Mesothelial cell of epicardium (in vitro differentiated cells): ENCODE measurements at places on chromosomes 3 and 15.

DNA sequence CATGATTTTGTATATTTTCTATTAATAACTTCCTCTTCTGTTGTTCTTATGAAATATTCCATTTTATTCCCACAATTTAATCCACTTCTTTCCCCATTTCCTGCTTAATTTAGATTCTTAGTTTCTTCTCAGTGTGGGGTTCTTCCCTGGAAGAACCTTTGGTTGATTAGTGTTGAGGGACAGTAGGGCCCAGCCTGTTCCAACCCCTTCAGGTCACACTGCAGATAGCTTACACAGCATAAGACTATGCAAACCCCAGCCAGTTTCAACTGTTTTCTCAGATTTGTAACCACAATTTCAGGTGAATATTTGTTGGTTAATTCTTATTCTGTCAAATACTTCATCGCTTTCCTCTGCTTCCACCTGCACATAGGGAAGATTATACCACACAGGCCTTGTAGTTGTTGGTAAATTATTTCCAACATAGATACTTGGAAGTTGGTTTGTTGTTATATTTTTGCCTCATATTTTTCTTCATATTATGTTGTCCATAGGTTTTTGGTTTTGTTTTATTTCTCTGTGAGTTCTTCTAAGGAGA is 34.7 kb downstream of the AADACL2 start:
- no peak for DNase-seq
- no peak overlapping the region for H3K27ac ChIP-seq
- no peaks in the 10 kb centered on the region for H3K27me3 ChIP-seq
- no peaks in the 10 kb centered on the region for H3K36me3 ChIP-seq
- no peak overlapping the region for H3K4me3 ChIP-seq
- peaks cover 10% of the 10 kb centered on the region for H3K4me1 ChIP-seq

- H3K27ac ChIP-seq: no peak overlapping the region
- no peak for DNase-seq
- no peaks in the 10 kb centered on the region for H3K36me3 ChIP-seq
Measured at GRCh38 chr15:85620690-85621049, 174.1 kb downstream of the KLHL25 start.

DNA sequence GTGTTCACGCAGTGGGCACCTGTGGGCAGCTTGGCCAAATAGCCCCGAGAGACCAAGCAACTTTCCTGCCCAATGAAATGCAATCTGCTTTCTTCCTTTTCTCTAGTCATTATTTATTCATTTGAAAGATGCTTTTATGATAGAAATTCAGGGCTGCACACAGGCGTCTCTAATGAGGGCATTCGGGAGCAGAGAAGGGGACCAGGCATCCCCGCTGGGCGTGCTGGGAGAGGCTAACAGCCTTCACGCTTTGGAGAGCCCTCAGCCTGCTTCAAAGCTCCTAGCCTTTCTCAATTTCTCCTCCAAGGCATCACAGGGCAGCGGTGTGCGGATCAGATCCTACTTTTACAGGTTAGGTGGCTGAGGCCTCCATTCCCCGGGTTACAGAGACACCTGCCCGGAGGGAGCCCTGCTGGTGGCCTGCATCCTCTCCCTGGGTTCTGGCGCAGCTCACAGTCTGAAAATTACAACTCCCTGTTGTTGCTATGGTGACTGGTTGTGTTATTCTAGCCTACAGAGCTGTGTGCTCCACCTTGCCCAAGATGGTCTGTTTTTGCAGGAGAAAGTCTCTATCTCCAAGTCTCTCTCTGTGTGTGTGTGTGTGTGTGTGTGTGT is 21.8 kb upstream of the KLF13 start:
- H3K4me1 ChIP-seq: peaks cover 5% of the 10 kb centered on the region
- no peaks in the 10 kb centered on the region for H3K36me3 ChIP-seq
- DNase-seq: no peak
- H3K27me3 ChIP-seq: peaks cover 54% of the 10 kb centered on the region
- no peak overlapping the region for H3K4me3 ChIP-seq

DNA sequence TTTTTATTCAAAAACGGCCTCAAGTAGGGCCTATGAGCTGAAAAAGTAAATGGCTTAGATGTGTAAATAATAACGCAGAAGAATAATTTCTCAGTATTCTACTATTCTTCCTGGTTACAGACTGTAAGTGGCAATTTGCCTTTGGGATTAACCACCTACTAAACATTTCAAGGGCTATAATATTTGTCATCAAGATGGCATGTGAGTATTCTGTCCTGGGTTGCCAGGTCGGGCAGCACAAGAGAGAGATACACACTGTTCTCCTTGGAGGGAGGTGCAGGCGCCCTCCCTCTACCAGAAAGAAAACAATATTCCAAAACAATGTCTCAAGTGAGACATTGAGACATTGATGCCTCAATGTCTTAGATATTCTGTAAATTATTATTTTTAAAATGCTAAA is 278.4 kb downstream of the OCA2 start:
- no peak overlapping the region for H3K4me3 ChIP-seq
- H3K27ac ChIP-seq: no peak overlapping the region
- H3K36me3 ChIP-seq: no peaks in the 10 kb centered on the region
- no peak for DNase-seq
- H3K27me3 ChIP-seq: peaks cover 6% of the 10 kb centered on the region

DNA sequence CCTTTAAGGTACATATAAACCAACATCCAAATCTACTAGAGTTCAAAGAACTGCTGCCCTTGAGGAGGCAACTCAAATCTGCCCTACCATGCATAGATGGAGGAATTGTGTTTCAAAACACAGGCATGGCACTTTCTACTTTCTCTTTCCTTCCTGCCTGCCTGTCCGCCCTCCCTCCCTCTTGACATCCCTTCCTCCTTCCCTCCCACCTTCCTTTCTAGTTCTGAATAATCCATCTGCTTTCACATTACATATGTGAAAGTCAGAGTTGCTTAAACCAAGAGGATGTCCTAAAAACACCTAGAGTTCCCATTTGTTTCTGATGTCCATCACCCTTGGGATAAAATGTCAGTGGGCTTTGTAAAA is 537.6 kb downstream of the FOXP1 start:
- no peak overlapping the region for H3K27ac ChIP-seq
- DNase-seq: no peak
- H3K4me3 ChIP-seq: no peak overlapping the region

DNA sequence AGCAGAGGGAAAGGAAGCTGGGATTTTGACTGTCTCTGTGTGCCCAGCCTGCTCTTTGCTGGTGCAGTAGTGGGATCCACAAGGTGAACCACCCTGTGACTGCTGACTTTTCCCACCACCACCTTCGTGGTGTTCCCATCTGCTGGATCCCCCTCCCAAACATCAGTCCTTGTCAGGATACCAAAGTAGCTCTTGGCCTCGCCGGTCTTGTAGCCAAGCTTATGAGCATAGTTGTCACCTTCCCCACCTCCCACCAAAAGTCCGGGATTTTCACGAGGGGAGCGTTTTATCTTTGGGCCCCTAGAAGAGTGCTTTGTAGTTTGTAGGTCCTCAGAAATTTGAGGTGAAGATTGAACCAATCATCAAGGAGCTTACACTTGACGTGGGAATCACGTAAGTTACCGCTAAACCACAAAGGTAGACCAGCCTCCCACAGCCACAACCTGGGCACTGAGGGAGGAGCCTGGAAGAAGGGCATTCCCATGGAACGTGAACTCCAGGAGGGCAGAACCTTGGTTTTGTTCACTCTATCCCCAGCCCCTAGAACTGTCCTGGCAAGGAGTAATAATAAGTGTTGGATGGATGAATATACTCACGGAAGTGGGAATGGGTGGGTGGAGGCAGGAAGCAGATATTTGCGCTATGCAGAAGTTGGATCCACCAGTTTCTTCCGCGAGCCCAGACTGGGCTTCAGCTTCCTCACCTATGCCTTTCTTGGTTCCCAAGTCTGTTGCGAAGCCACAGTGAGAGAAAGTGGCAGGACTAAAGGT is 814 bp upstream of the TEX264 start:
- no peak for DNase-seq
- no peaks in the 10 kb centered on the region for H3K27me3 ChIP-seq
- peaks cover 3% of the 10 kb centered on the region for H3K36me3 ChIP-seq
- H3K4me1 ChIP-seq: peaks cover 25% of the 10 kb centered on the region
- H3K4me3 ChIP-seq: peak overlapping the region; percentile 64
- no peak overlapping the region for H3K27ac ChIP-seq

DNA sequence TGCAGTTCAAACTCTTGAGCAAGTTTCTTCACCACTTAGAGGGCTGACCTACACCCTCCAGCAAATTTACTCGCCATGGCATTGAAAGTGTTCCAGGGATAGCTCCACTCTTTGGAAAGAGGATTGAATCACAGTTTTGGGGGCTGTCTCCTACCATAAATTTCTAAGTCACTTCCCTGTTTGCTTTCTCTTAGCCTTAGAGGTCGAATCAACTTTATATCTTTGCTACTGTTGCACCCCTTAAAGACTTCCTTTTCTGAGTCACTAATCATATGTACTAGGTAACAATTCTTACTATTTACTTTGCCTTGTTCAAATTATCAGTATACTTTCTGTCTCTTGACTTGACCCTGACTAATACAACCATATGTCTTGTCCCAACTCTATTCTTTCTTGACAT is 1151.8 kb upstream of the ALCAM start:
- no peaks in the 10 kb centered on the region for H3K36me3 ChIP-seq
- no peaks in the 10 kb centered on the region for H3K4me1 ChIP-seq
- no peaks in the 10 kb centered on the region for H3K27me3 ChIP-seq
- no peak overlapping the region for H3K4me3 ChIP-seq
- DNase-seq: no peak

GRCh38 chr3:55795746-55796145 is 308.6 kb upstream of the WNT5A start:
- H3K27me3 ChIP-seq: no peaks in the 10 kb centered on the region
- H3K4me1 ChIP-seq: peaks cover 6% of the 10 kb centered on the region
- H3K27ac ChIP-seq: no peak overlapping the region
- H3K36me3 ChIP-seq: no peaks in the 10 kb centered on the region
- no peak overlapping the region for H3K4me3 ChIP-seq

DNA sequence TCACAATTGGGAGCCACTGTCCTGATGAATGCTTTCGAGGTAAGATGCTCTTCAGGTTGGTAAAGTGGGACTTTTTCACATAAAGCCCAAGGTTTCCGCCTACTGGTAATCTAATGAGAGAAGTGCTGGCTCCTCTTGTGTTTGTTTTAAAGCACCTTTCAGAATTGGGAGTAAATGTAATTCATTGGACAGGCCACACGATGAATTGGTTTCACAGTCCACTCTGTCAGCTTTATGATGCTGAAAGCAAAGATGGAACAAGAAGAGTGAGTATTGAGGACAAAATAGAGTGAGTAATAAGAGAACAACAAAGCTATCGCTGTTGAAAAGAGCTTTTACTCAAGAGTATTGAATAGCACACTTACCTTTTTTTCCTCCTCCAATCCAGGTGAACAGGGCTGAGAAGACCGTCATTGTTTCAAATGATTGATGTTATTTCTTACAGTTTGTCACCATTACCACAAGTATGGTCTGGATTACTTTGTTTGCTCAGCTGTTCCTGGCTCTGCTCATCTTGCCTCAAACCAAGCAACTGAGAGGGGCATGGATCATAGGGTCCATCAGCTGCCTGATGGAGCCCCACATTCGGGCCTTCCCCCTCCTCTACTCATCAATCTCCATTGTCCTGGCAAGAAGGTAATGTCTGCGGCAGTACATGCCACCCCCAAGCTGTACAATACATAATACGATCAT is 136.1 kb upstream of the CNTN4 start:
- no peak overlapping the region for H3K27ac ChIP-seq
- H3K4me1 ChIP-seq: peaks cover 13% of the 10 kb centered on the region
- no peaks in the 10 kb centered on the region for H3K36me3 ChIP-seq
- H3K4me3 ChIP-seq: no peak overlapping the region

DNA sequence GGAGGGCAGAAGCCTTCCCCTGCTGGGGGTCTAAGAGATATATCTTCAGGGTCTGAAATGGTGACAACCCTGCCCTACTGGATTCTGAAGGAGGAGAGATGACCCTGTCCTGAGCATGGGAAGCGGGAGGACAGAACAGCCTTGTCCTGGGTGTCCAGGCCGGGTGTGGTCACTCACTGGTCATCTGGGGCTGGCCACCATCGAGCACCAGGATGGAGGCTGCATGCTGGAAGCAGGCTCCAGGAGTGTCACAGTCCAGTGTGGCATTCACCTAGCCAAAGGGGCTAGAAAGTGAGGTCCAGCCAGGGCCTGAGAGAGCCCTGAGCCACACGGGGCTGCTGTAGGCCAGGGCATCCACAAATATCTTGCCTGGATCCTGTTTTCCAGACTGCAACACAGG is 5.2 kb downstream of the CDHR4 start:
- H3K4me3 ChIP-seq: no peak overlapping the region
- no peak overlapping the region for H3K27ac ChIP-seq
- no peak for DNase-seq

DNA sequence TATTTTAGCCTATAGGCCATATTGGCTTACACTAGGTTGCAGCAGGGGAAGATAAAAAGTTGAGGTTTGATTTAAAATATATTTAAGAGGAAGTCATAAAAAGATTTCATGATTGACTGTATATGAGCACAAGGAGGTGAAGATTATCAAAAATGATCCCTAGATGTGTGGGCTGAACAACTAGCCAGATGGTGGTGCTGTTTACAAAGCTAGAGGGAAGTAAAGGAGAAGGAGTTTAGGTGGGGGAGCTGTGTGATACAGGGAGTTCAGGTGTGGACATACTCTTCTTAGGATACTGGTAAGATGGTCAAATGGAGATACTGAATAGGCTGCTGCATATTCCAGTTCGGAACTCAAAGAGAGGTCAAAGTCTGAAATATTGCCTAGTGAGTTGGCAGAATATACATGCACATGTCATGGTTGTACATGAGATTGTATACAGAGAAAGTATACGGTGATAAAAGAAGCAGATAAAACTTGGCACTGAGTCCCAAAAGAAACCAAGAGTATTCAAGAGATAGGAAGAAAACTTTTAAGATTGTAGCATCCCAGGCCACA is 727.8 kb downstream of the NLGN1 start:
- H3K27me3 ChIP-seq: no peaks in the 10 kb centered on the region
- H3K27ac ChIP-seq: no peak overlapping the region
- no peak for DNase-seq
- H3K4me3 ChIP-seq: no peak overlapping the region

DNA sequence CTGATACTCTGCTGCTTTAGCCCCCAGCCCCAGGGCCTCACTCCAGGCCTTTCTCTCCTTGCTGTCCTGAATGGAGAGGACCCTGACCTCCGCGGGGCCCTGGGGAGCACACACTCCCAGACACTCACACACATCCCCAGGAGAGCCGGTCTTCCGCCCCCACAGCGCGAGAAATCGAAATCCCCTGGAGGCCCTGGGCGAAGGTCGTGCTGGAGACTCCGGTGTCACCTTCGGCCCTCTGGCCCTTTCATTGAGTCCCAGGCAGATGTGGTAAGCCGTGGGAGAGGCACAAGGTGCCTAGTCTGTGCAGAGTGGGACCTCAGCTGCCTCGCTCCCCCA is 848 bp upstream of the GOLGA8B start:
- H3K4me3 ChIP-seq: peak overlapping the region; percentile 81
- no peak for DNase-seq
- peaks cover 11% of the 10 kb centered on the region for H3K4me1 ChIP-seq

GRCh38 chr3:141789281-141789680 is 26.1 kb downstream of the GRK7 start:
- H3K36me3 ChIP-seq: no peaks in the 10 kb centered on the region
- H3K27ac ChIP-seq: no peak overlapping the region
- no peaks in the 10 kb centered on the region for H3K4me1 ChIP-seq
- no peak for DNase-seq

GRCh38 chr3:102608875-102609274 is 174.1 kb downstream of the ZPLD1 start:
- no peak overlapping the region for H3K4me3 ChIP-seq
- no peak for DNase-seq
- H3K27me3 ChIP-seq: peaks cover 17% of the 10 kb centered on the region
